ENCODE measurements at places on chromosomes 2 and 18.

GRCh38 chr2:133377021-133377481 lies 191.2 kb downstream of the NCKAP5 start:
- no peak for DNase-seq

GRCh38 chr2:74571058-74571457 lies 16.5 kb downstream of the DOK1 start:
- no peak for DNase-seq

DNA sequence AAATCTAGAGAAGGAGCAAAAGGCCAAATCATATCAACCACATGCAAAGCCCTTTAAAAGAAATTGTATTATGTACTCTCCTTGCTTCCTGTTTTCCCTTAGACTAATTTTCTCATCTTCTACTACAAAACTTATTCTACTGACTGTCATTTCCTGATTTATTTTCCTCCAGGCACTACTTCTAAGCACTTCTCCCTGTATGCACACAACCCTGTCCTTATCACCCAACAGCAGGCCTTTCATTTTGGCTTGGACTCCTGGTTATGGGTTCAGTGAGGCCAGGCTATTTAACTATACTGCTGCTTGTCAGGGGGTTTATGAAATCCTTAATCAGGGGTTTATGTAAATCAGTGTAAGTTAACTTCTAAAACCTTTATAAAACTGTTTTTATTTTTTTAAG lies 205.1 kb upstream of the FAM98A start:
- no peak for DNase-seq

- DNase-seq = no peak
Measured at GRCh38 chr2:45241061-45241561, 231.9 kb upstream of the SIX2 start.

- DNase-seq = no peak
Measured at GRCh38 chr2:181474222-181474881, 17.2 kb downstream of the ITGA4 start.

DNA sequence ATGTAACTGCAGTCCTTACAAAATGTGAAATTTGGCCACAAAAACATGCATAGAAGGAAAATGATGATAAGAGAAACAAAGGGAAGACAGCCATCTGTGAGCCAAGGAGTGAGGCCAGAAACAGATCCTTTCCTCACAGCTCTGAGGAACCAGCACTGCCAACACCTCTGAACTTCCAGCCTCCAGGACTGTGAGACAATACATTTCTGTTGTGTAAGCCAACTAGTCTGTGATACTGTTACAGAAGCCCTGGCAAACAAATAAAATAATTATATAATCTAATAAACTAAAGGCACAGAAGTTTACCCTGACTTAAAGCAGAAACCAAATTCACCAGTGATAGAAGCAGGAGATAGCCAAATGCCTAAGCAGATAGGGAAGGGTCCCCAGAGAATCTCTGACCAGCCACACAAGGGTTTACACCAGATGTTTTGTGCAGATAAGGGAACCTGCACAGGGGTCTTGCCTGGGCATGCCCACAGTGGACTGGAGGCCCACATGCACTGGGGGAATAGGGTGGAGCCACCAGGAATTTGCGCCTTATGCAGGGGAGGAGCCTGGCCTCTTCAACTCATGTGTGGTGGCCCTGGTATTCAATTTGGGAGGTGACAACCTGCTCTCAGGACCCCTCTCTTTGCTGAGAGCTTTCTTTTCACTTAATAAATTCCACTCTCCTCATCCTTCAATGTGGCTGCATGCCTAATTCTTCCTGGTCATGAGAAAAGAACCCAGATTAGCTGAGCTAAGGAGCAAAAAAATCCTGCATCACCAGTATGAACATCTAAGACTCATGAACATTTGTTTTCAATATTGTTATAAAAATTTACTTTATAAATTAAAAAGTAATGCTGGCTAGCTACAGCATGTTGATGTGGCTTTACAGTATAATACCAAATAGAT lies 3.8 kb upstream of the GCC2 start:
- no peak for DNase-seq

All from stimulated activated CD8-positive, alpha-beta memory T cell treated with anti-CD3 and anti-CD28 coated beads, Interleukin-2, amount 100 ng/mL, for 1 hour (primary cell).